ENCODE measurements at places on chromosomes 11 and 22.

DNA sequence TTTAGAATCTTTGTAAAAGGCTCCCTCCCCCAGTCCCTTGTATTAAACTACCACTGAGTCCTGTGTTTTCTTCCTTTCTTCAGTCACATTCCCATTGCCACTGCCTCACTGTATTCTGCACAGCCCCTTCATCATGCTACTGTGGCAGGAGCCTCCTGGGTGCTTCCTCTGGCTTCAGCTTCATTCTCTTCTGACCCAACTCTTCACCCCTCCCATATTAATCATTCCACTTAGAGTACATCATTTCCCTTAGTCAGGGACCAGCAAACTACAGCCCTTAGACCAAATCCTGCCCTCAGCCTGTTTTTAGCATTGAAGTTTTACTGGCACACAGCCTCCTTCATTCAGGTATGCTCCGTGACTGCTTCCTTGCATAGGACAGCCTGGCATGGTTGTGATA, 127.7 kb upstream of the MTNR1B start:
- no peak for DNase-seq

DNA sequence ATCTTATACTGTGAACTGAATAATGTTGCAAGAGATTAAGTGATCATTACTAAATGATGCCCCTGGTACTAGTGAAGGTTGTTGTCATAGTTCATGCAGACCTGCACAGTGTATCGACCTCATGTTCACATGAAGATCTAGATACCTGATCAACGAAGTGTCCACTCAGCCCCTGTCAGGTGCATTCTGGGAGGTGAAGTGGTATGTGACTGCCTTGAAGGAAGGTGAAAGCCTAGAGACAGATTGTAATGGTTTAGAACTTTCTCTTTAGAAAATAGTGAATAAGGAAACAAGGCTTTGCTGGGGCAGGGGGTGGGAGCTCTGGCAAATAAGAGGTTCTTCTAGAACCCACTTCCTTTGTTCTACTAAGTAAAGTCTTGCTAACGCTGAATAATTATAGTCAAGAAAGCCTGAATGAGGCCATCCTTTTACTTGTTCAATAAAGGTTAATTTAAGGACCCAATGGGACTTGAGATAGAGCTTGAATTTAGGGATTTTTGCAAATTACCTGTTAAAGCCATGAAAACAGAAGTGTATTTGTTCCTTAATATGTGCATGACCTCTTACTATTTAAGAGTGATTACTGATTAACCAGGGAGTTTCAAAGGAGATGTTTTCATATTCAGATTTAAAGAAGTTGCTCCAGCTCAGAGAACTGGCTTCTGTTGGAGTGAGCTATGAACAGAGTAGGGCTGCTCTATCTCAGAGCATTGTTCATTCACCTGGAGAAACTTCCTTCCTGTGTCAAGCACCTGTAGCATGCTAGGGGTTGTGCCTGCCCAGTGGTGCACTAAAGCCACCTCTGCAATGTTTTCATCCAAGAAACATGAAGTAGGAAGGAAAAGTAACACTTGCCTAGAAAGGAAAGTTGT, 45.3 kb downstream of the C22orf31 start:
- DNase-seq, result no peak

DNA sequence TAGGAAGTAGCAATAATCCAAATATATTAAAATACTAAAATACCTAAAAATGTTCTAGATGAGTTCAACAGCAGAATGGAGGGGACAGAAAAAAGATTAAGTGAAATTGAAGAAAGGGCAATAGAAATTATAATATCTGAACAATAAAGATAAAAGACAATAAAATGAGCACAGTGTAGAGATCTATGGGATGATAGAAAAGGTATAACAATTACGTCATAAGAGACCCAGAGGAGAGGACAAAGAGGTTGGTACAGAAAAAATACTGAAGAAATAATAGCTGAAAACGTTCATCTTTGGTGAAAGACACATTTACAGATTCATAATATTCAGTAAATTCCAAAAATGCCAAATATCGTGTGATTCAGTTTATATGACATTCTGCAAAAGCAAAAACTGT, 143.4 kb downstream of the TMEM135 start:
- no peak for DNase-seq

GRCh38 chr11:134071766-134072402, 3.0 kb downstream of the JAM3 start:
- DNase-seq, result no peak

- DNase-seq, result no peak
Measured at GRCh38 chr11:35247863-35248262, 108.9 kb downstream of the CD44 start.

DNA sequence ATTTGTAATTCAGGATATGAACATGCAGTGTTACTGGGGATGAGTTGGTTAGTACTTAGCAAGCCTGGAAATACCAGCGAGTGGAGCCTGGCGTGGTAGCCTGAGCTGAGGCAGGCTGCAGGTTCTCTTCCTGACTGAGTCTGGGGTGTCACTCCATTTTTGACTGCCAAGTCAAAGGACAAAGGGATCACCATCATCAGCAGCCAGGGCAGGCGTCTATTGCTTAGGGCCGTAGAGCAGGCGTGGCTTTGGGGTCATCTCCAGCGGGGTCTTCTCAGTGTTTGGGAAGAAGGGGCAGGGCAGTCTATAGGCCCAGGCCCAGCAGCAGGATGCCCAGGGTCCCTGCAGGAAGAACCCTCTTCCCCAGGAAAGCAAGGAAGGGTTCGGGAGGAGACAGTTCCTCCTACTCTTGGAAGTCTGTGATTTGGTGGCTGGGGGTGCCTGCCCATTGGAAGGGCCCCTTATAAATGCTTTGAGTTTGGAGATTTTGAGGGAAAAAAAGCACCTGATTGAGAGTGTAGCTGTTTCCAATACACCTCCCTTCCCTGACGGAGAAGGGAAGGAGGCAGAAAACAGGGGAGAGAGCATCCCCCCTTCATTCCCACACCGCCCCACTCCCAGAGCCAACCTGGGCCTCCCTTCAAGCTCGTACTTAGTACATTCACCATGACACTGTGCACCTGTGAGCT, 51.5 kb upstream of the SPATA19 start:
- DNase-seq, result no peak

DNA sequence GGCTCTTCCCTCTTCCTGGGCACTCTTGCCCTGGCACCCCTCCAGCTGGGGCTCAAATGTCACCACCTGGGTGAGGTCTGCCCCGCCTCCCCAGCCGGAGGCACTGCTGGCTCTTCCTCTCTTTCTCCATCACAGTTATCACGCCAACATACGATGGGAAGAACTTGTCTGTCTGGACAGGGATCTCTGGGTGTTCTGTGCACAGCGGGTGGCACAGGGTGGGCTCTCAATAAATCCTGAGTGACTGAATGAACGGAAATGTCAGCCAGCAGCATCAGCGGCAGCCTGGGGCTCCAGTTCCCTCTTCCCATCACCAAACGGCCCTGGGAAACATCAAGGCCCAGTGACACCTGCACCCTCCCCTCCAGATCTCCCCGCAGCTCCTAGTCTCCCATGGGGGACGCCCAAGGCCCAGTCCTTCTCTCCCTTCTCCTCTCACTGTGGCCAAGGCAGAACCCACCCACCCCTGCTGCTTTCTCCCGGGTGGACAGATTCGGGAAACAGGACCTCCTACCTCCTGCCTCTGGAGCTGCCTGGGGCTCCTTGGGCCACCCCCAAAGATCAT, 440 bp upstream of the SLC25A45 start:
- DNase-seq, result no peak

- no peak for DNase-seq
Measured at GRCh38 chr11:54946424-54946823, 239.8 kb downstream of the OR4A5 start.

GRCh38 chr22:28938286-28938833, 55.0 kb downstream of the ZNRF3 start:
- DNase-seq, result no peak

DNA sequence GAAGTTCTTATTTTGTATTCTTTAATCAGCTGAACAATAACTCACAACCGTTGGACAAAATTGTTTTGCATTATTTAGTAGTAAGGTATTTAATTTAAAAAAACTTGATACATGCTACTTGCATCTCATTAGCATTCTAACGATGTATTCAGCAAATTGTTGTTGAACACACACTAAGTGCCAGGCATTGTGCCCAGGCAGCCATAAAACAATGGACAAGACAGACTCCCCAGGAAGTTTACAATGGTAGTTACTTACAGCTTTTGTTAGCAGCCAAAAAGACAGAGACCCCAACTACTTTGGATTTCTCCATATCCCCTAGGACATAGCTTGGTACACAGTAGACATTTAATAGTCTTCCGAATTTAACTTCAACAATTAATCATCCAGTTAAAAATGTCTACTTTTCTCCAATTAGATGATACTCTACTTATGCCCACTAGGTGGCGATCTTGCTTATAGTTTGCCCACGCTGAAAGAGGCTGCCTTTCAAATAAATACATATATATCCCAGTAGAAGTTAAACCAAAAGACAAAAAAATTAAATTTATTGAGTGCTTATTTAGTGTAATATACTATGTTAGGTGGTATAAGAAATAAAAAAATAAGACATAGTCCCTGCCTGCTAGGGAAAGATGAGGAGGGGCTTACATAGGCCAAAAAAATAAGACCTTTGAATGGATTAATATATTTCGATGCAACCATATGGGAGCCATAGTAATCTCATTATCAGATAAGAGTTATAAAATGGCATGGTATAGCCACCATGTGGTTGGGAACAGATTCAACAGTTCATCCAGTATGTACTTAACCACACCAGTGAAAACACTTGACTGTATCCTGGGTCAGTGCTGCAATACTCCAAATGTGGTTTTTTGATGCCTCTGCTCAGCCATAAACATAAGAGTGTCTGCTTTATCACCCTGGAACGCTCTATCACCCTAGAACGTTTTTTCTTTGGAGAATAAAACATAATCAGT, 2.0 kb upstream of the FJX1 start:
- DNase-seq, result no peak

GRCh38 chr11:74783241-74783871, 34.7 kb downstream of the RNF169 start:
- no peak for DNase-seq

- DNase-seq, result no peak
Measured at GRCh38 chr11:128962896-128963295, 20.2 kb upstream of the TP53AIP1 start.

- DNase-seq, result no peak
Measured at GRCh38 chr22:46001046-46001425, 24.1 kb upstream of the WNT7B start.

DNA sequence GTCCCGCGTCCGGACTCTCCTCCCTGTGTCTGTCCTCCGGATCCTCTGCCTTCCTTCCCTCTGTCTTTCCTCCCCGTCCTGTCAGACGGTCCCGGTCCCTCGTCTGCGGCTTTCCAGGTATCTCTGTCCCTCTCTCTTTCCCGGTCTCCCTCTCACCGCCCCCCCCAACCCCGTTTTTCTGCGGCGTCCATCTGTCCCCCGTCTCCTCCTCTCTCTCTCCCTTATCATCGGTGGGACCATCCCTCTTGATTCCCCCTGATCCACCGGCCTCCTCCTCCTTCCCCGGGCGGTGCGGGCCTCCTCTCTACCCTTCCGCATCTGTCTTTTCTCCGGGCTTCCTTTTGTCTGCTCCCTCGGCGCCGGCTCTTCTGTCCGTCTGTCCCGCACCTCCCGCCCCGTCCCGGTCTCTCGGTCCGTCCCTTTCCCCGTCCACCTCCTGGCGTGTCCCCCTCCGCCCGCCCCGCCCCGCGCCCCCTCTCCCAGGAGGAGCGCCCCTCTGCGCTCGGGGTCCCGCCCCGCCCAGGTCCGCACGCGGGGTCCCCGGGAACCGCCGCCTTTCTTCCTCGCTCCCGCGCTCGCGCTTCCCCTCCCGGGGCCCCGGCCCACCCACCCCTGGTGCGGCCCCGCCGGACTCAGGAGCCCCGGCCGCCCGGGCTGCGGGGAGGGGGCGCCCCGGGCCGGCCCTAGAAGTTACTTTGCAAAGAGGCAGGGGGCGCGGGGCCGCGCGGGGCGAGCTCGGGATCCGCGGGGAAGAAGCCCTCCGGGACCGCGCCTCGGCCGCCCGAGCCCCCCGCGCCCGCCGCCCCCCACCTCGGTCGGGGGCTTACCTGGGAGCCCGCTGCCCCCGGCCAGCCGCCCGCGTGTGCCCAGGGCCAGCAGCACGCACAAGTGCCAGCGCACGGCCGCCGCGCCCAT, 568 bp downstream of the SCUBE1 start:
- no peak for DNase-seq

GRCh38 chr11:43955381-43956118, 13.1 kb downstream of the C11orf96 start:
- DNase-seq, result no peak

GRCh38 chr11:8640267-8640906, 42.1 kb downstream of the TRIM66 start:
- no peak for DNase-seq

DNA sequence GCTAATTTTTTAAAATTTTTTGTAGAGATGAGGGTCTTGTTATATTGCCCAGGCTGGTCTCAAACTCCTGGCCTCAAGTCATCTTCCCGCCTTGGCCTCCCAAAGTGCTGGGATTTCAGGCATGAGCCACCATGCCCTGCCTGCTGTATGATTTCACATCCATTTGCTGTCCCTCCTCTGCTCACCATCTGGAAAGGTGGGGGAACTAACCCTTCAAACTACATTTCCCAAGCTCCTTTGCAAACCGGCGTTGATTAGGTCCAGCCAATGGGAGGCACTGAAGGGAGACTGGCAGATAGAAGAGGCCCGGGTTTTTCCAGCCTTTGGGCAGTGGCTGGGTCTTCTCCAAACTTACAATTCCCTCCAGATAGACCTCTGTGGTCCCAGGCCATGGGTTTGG, 19.3 kb downstream of the RFPL1 start:
- no peak for DNase-seq

DNA sequence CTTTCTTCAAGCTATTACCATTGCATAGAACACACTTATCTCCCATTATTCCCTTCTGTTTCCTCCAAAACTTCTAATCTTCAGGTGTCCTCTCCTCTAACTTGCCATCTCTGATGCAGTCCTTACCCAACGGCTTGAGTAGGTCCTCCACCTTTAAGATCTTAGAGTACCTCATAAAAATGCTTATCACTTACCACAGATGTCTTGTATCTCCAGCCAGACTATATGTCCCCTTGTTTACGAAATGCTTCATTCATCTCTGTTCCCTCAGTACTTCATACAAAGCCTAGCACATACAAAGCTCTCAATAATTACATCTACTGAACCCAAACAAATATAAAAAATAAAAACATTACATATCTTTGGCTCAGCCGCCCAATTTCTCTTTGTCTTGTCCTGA, 49.2 kb downstream of the PAK1 start:
- DNase-seq, result no peak

- no peak for DNase-seq
Measured at GRCh38 chr11:118615282-118615975, 8.0 kb downstream of the PHLDB1 start.

- no peak for DNase-seq
Measured at GRCh38 chr11:67545280-67545679, 22.0 kb upstream of the CABP2 start.

GRCh38 chr11:46290011-46290410, 12.5 kb downstream of the CREB3L1 start:
- no peak for DNase-seq
